ENCODE measurements at places on chromosomes 12 and 14. TPM values are rescaled to one million over a fixed set of nuclear protein-coding genes. Genes with fewer than 3 reads are reported as not detected.

Gene CLEC4C
- not detected for total RNA-seq

Gene TMEM52B
- not detected for total RNA-seq

Gene ZCRB1
- 28.0 TPM for total RNA-seq

Gene AVPR1A
- total RNA-seq: 14.7 TPM

Gene ZFYVE21
- 96.0 TPM for total RNA-seq

Gene OVCH1
- 0.64 TPM for total RNA-seq

Gene OTOGL
- 0.59 TPM for total RNA-seq

Gene PRICKLE1
- total RNA-seq: 6.4 TPM

Gene NTF3
- total RNA-seq: not detected

Gene RAD51AP1
- total RNA-seq: 2.9 TPM

Gene RESF1
- total RNA-seq: 99.6 TPM

Gene GALNT8
- total RNA-seq: 2.7 TPM

GRCh38 chr14:104895786-104896661, 28.7 kb upstream of the PLD4 start:
- no peaks in the 10 kb centered on the region for H3K27me3 ChIP-seq
- no peaks in the 10 kb centered on the region for H3K4me1 ChIP-seq
- peak overlapping the region; percentile 20 for H3K4me3 ChIP-seq
- no peaks in the 10 kb centered on the region for H3K36me3 ChIP-seq
- no peak for DNase-seq

DNA sequence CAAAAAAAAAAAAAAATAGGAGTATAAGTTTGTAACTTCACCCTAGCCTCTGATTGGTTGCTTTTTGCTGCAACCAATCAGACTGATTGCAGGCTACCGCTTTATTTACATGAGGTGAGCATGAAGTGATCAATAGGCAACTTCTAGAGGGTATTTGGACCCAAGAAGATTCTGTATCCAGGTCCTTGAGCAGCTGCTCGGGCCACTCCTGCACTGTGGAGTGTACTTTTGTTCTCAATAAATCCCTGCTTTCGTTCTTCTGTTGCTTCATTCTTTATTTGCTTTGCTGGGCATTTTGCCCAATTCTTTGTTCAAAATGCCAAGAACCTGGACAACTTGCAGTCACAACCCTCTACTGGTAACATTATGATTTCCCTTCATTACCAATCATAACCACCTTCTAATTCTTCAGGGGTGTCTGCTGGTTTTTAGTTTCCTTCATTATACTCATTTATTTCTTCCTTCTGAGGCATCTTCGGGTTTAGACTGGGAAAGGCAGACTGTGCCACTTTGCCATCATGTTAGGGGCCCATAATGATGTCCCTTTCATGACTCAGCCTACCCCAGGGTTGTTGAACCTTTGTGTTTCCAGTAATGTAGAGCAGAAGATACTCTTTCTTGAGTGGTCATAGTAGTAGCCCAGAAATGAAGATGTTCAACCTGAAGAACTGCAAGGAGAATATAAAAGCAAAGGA, 43.4 kb upstream of the LIMA1 start:
- no peaks in the 10 kb centered on the region for H3K4me1 ChIP-seq
- no peaks in the 10 kb centered on the region for H3K36me3 ChIP-seq
- DNase-seq: no peak
- no peak overlapping the region for H3K27ac ChIP-seq

- no peaks in the 10 kb centered on the region for H3K27me3 ChIP-seq
- no peak overlapping the region for H3K27ac ChIP-seq
- H3K36me3 ChIP-seq: no peaks in the 10 kb centered on the region
- no peak for DNase-seq
Observed at GRCh38 chr12:31702047-31702446, 26.8 kb downstream of the AMN1 start.

- no peaks in the 10 kb centered on the region for H3K27me3 ChIP-seq
- H3K36me3 ChIP-seq: no peaks in the 10 kb centered on the region
- H3K27ac ChIP-seq: no peak overlapping the region
- no peak for DNase-seq
Observed at GRCh38 chr12:17928708-17929366, 161.2 kb downstream of the RERGL start.

GRCh38 chr14:73238941-73239340, 1.6 kb downstream of the PAPLN start:
- no peaks in the 10 kb centered on the region for H3K36me3 ChIP-seq
- no peak for DNase-seq
- H3K4me1 ChIP-seq: peaks cover 10% of the 10 kb centered on the region
- H3K4me3 ChIP-seq: peak overlapping the region; percentile 84
- H3K27ac ChIP-seq: no peak overlapping the region

DNA sequence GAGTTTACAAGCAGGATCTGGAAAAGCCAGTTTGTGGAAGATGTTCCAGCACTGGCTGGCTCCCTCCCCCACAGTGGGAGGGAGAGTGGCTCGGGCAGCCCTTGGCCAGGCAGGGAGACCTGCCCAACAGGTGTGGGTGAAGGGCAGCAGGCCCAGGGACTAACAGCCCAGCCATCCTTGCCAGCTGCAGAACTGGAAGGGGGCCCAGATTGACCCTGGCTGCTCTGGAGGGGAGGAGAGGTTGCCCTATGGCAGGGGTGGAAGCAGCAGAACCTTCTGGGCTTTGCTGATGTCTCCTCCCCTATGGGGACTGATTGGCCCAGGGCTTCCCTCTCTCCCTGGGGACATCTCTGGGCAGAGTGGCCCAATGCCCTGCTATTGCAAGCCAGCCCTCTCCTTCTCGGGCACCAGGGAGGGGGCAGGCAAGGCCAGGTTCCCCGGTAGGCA, 20.5 kb downstream of the IRF2BPL start:
- DNase-seq: peak; percentile 94
- H3K4me1 ChIP-seq: no peaks in the 10 kb centered on the region
- H3K36me3 ChIP-seq: no peaks in the 10 kb centered on the region
- H3K4me3 ChIP-seq: no peak overlapping the region
- peak overlapping the region; percentile 91 for H3K27ac ChIP-seq

GRCh38 chr14:90204516-90204915, 51.8 kb upstream of the PSMC1 start:
- no peaks in the 10 kb centered on the region for H3K4me1 ChIP-seq
- H3K27me3 ChIP-seq: peaks cover 4% of the 10 kb centered on the region
- DNase-seq: no peak
- H3K27ac ChIP-seq: no peak overlapping the region
- H3K4me3 ChIP-seq: no peak overlapping the region

DNA sequence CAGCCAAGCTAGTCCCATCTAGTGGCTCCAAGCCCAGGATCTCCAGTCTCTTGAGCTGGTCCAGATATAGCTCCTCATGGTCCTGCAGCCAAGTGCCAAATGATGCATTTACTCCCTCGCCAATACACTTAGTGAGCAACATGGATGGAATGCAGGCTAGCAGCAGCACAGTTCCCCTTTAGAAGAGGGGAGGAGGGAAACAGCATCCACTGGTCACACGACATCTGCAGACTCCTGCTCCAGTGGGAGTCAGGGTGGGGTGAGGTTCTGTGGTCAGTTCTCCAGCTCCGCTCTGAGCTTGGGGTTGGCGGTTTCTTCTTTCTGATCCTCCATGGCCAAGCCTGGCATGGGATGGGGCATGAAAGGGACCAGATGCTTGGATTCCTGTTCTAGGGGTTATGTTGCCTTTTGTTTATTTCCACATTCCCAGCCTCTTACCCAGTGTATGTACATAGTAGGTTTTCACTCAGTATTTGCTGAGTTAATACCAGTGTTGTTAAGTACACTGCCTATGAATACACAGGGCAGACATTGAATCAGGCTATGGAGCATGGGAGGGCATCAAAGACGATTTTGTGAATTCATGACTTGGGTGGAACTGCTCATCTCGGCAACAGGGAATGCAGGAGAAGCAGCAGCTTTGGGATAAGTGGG, 57.3 kb downstream of the GALNT16 start:
- H3K4me3 ChIP-seq: no peak overlapping the region
- peak overlapping the region; percentile 67 for H3K27ac ChIP-seq
- DNase-seq: no peak
- no peaks in the 10 kb centered on the region for H3K27me3 ChIP-seq

DNA sequence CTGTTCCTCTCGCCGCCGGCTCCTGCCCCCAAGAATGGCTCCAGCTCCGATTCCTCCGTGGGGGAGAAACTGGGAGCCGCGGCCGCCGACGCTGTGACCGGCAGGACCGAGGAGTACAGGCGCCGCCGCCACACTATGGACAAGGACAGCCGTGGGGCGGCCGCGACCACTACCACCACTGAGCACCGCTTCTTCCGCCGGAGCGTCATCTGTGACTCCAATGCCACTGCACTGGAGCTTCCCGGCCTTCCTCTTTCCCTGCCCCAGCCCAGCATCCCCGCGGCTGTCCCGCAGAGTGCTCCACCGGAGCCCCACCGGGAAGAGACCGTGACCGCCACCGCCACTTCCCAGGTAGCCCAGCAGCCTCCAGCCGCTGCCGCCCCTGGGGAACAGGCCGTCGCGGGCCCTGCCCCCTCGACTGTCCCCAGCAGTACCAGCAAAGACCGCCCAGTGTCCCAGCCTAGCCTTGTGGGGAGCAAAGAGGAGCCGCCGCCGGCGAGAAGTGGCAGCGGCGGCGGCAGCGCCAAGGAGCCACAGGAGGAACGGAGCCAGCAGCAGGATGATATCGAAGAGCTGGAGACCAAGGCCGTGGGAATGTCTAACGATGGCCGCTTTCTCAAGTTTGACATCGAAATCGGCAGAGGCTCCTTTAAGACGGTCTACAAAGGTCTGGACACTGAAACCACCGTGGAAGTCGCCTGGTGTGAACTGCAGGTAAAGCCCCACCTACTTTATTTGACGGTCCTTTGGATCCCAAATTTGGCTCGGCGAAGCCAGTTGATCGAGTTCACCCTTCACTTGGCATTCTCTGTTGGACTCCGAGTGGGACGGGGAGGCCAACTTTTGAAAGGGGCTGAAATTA, 1.5 kb downstream of the WNK1 start:
- peak; percentile 55 for DNase-seq
- no peaks in the 10 kb centered on the region for H3K27me3 ChIP-seq
- peak overlapping the region; percentile 98 for H3K27ac ChIP-seq
- no peaks in the 10 kb centered on the region for H3K4me1 ChIP-seq
- H3K36me3 ChIP-seq: no peaks in the 10 kb centered on the region

DNA sequence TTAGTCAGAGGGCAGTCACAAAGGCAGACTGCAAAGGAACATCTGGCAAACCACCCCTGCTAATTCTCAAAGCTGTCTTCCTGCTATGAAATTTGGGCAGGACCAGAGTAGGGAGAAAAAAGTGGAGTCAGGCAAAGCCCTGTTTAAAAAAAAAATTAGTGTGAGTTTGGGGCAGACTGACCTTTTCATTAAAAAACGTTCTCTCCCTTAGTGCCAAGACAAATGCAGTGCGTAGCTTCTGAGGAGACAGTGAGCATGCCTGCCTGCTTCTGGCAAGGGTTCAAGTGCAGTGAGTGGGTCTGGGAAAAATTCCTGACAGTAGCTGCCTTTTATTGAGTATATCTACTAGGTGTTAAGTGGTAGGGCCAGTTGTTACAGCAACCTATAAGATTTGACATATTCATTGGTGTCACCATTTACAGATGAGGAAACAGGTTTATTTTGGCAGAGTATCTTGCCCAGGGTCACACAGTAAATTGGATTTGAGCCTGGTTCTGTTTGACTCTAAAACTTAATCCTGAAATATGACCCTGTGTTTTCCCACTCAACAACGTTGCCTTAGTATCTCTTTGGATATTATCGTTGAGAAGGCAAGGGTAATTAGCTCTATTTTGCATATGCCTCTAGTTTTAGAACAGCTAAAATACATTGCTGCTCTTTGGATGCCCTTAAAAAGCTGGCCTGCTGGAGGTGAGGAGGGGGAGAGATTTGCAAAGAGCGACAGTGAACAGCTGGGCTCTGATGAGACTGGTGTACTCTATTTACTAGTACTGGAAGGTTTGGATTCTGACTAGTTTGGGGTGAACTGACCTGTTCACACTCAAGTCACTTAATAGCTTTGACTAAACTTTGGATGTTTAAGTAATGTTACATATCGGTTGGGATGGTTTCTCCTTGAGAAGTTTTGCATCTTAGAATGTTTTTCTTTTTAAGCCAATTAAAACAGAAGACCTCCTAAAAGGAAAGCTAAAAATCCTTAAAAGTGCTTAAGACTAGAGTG, 72.8 kb downstream of the PAPOLA start:
- no peak for DNase-seq
- no peaks in the 10 kb centered on the region for H3K27me3 ChIP-seq
- no peak overlapping the region for H3K4me3 ChIP-seq
- peaks cover 4% of the 10 kb centered on the region for H3K4me1 ChIP-seq
- peak overlapping the region; percentile 62 for H3K27ac ChIP-seq

DNA sequence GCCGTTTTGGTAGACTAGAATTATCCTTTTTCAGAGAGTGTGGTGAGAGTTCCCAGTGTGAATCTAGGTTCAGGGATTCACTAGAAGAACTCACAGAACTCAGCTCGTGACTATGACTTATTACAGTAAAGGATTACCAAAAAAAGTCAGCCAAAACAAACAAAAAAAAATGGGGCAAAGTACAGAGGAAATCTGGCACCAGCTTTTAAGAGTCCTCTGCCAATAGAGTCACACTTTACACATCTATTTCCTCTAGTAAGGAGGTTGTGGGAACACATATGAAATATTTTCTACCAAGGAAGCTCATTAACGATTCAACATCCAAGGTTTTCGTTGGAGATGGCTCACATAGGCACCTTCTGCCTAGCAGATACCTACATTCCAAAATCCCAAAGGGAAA, 28.2 kb downstream of the TSPAN19 start:
- H3K27ac ChIP-seq: no peak overlapping the region
- no peaks in the 10 kb centered on the region for H3K27me3 ChIP-seq
- no peak for DNase-seq
- H3K4me1 ChIP-seq: no peaks in the 10 kb centered on the region

GRCh38 chr12:17076811-17077210, 470.8 kb upstream of the LMO3 start:
- H3K36me3 ChIP-seq: no peaks in the 10 kb centered on the region
- no peak for DNase-seq
- H3K27ac ChIP-seq: no peak overlapping the region
- no peaks in the 10 kb centered on the region for H3K4me1 ChIP-seq
- no peaks in the 10 kb centered on the region for H3K27me3 ChIP-seq

GRCh38 chr12:90965204-90965603, 10.2 kb upstream of the CCER1 start:
- H3K27me3 ChIP-seq: no peaks in the 10 kb centered on the region
- no peaks in the 10 kb centered on the region for H3K4me1 ChIP-seq
- H3K4me3 ChIP-seq: no peak overlapping the region
- no peaks in the 10 kb centered on the region for H3K36me3 ChIP-seq
- H3K27ac ChIP-seq: no peak overlapping the region

- no peaks in the 10 kb centered on the region for H3K4me1 ChIP-seq
- H3K27ac ChIP-seq: no peak overlapping the region
- H3K27me3 ChIP-seq: no peaks in the 10 kb centered on the region
- H3K4me3 ChIP-seq: no peak overlapping the region
Observed at GRCh38 chr12:27951898-27952297, 20.6 kb downstream of the PTHLH start.
